ENCODE measurements at places on chromosomes 6 and 20.

DNA sequence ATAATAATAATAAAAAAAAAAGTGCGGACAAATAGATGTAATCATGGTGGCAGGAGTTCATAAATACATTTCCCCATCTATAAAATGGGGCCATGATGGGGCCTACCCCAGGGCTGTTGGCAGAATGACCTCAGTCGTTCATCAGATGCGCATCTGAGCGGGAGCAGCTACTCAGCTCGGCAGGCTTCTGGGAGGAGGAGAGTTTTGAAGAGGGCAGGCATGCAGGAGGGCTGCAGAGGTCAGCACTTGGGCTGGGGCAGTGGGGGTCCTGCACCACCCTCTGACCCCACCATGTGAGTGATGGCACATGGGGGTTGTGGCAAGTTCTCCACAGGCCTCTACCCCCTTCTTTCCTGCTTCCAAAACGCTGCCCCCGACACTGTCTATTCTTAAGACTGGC lies 373.5 kb downstream of the ZFAND3 start:
- DNase-seq = no peak

- no peak for DNase-seq
Observed at GRCh38 chr6:84415068-84415467, 187.6 kb upstream of the CEP162 start.

DNA sequence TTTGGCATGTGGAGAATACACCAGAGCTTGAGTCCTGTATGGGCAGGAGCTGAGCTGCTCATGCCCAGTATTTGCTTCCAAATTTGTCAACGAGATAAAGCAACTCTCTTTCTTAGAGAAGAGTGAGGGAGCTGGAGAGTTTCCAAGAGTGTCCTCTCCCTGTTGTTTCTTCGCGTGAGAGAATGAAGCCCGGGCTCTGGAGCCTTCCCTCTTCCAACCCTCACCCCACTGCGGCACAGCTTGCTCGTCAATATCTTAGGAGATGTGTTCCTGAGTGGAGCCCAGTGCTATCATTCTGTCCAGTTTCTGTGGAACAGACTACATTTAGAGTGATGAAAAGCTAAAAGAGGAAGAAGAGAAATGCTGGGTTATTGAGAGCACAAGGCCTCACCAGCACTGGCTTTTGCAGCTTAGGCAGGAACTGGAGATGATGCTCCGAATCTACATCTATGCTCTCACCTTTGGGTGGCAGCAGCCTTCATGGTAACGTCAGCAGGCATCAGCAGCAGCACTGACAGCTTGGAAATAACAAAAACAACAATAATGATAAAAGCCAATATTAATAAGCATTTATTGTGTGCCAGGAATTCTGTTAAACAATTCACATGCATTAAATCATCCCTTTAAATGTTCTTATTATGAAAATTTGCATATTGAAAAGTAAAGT lies 66.5 kb upstream of the TFB1M start:
- no peak for DNase-seq

- DNase-seq = no peak
Observed at GRCh38 chr20:22071841-22072240, 366.4 kb downstream of the PAX1 start.

- DNase-seq = no peak
Observed at GRCh38 chr6:15480525-15480924, 182.3 kb downstream of the DTNBP1 start.
